Osteoblast (primary cell): ENCODE measurements at places on chromosomes 7 and 10. TPM values are rescaled to one million over a fixed set of nuclear protein-coding genes. Genes with fewer than 3 reads are reported as not detected.

PAPOLB gene
- under 0.01 and 0.36 TPM in 2 replicates for total RNA-seq

FBXO24 gene
- total RNA-seq: under 0.01 and 0.36 TPM in 2 replicates

- H3K4me1 ChIP-seq: no peaks in the 10 kb centered on the region
- H3K27me3 ChIP-seq: no peaks in the 10 kb centered on the region
- no peak overlapping the region for H3K4me3 ChIP-seq
- no peak for DNase-seq
- no peaks in the 10 kb centered on the region for H3K36me3 ChIP-seq
These were observed 60.3 kb downstream of the RAB18 start for GRCh38 chr10:27564398-27564797.

DNA sequence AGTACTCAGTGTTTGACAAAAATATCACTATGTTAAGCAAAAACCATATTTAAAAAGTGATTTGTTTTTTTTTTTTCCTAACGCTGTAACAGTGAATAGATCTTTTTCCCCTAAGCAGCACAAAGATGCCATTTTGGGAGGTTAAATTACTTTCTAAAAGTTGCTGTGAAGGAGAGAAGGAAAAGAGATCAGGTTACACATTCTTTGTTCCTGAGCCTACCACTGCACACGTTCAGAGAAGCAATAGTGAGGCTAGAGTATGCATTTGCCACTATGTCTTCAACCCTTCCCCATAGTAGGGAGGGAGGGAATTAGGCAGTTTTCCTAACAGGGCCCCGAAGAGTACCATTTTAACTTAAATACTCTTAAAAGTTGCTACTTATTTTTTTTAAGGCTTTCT, 38.9 kb downstream of the BMPR1A start:
- no peaks in the 10 kb centered on the region for H3K36me3 ChIP-seq
- no peak overlapping the region for H3K4me3 ChIP-seq
- H3K4me1 ChIP-seq: peaks cover 19% of the 10 kb centered on the region
- H3K27me3 ChIP-seq: no peaks in the 10 kb centered on the region
- DNase-seq: peak; percentile 76
- peak overlapping the region; percentile 58 for H3K27ac ChIP-seq

- H3K4me1 ChIP-seq: peaks cover 9% of the 10 kb centered on the region
- H3K27me3 ChIP-seq: no peaks in the 10 kb centered on the region
- no peak overlapping the region for H3K27ac ChIP-seq
- DNase-seq: no peak
- H3K4me3 ChIP-seq: no peak overlapping the region
- peaks cover 21% of the 10 kb centered on the region for H3K36me3 ChIP-seq
These were observed 94.7 kb downstream of the ARHGAP22 start for GRCh38 chr10:48509974-48510692.

DNA sequence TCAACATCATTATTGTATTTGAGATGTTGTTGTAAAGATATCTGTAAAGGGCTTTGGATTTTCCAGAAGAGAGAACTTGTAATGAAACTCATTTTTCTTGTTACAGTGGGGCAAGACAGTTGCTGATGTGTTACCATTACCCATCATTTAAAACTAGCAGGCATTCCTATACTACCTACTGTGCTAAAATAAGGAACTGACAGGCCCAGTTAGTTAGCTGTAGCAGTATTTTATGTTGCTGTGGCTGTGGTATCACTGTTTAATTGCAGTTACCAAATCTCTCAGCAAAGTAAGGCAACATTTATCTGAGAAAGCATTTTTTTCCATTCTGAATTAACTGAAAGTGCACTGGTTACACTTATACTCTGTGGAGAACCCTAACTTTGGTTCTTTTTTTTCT, 9.9 kb downstream of the ST7 start:
- no peak overlapping the region for H3K4me3 ChIP-seq
- no peaks in the 10 kb centered on the region for H3K4me1 ChIP-seq
- H3K36me3 ChIP-seq: no peaks in the 10 kb centered on the region
- no peak for DNase-seq

DNA sequence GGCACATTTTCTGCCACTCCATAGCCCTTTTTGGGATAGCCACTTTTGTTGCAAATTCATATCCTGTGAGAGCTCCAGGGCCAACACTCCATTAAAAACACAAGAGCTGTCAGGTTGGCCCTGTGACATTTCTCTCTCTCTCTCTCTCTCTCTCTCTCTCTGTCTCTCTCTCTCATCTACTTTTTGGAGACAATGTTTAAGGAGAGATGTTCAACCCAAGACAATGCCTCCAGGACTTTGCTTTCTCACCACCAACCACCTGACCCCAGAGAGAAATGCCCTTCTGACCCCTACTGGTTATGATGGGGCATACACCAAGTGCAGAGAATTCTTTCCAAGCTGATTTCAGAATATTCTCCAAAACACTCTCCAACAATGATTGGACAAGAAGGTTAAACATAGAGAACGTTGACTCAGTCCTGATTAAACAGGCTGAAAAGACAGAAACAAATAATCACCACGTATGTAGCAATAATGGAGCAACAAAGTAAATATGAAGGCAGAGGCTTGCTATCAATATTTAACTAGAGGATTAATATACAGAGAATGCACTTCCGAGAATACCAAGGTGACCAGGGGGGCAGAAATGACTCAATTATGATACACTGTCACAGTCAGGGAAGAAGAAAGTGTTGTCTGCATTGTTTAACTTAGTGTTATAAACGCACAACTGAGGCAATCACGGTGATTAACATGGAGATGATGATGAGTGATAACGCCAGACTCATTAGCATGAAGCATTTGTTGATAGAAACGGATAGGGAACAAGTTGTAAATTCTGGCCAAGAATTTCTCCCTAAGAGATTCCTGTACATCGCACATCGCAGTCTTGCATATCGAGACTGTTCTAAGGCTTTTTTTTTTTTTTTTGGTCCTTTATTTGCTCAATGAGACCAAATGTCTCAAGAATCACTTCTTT, 178.5 kb downstream of the NRP1 start:
- no peaks in the 10 kb centered on the region for H3K27me3 ChIP-seq
- H3K36me3 ChIP-seq: no peaks in the 10 kb centered on the region
- no peak overlapping the region for H3K4me3 ChIP-seq
- no peak for DNase-seq
- H3K4me1 ChIP-seq: peaks cover 41% of the 10 kb centered on the region
- peak overlapping the region; percentile 84 for H3K27ac ChIP-seq
